GM23338 (cell line): ENCODE measurements at places on chromosomes 5 and 9.

DNA sequence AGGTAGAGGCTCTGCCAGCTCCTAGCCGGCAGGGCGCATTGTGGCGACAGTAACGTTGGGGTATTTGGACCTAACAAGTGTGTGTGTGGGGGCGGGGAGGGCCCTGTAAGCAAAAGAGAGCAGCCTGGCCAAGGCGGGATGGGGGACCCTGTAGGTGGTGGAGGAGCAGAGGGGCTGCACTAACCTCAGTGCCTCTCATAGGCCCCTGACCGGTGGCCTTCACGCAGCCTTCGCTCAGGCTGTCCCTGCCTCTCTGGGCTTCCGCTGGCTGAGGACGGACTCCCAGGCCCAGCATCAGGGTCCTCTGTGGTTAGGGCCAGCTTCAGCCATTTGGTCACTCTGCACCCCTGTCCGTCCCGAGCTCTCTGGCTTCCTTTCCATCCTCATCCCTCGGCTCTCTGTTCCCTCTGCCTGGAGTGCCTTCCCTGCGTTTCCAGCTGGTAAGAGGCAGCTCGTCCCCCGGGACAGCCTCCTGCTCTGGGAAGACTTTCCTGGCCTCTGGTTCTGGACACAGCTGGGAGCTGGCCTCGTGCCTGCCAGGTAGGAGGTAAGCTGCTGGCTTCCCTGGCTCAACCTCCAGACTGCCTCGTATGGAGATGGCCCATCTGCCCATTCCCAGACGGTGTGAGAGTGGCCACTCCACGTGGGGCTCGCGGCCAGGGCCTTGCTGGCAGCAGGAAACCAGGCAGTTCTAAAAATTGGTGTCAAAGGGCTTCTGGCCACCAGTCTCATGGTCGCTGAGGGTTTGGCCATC, 39.3 kb upstream of the PHYKPL start:
- no peak for DNase-seq

DNA sequence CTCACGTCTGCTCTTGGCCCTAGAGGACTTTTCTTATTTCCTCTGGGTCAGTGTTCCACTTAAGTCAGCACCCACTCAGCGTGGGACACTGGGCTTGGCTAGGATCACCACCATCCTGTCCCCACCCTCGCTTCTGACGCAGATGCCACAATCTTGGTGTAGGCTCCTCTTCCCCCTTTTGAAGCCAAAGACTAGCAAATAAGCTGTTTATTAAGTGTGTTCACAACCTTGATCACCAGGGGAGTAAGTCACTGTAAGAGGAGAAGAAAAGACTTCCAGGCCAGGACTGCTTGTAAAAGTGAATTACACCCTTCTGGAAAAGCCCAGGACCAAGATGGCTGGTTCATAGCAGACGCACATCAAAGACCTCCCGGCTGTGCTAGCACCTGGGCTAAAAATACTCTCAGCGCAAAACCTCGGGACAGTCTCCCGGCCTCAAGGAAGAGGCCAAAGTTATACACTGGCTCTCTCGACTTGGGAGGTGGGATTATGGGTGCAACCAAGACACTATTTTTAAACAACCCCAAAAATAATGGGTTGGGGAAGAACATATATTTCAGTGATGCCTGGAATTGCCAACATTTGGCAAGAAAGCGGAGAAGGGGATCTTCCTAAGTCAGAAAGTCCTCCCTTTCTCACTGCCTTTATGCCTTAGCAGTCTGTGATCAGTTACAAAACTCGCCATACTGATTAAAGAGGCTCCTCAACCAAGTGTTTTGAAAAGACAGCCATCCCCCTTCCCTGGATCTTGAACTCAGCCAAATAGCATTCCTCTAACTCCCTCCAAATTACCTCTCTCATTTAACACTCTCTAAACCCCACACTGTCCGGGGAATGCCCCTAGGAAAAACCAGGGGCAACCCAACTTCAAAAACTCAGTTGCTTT, 69.4 kb downstream of the RAPGEF1 start:
- DNase-seq: no peak

DNA sequence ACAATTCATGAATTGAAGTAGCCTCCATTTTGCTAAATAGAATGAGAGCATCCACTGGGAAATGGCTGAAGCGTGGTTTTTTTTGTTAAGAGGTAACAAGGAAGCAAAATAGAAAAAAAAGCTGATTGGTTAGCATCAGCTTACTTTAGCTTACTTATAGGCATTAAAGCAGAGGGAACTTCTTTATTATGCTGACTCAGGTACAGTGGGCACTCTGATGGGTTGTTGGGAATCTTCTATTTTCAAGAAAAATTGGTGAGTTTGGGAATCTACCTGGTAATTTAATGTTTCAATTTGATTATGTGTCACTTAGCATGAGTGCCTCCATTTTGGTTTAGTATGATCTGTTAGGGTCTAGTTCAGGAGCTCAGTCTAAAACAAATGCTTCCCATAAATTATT, 289.6 kb downstream of the ANXA1 start:
- DNase-seq: no peak

DNA sequence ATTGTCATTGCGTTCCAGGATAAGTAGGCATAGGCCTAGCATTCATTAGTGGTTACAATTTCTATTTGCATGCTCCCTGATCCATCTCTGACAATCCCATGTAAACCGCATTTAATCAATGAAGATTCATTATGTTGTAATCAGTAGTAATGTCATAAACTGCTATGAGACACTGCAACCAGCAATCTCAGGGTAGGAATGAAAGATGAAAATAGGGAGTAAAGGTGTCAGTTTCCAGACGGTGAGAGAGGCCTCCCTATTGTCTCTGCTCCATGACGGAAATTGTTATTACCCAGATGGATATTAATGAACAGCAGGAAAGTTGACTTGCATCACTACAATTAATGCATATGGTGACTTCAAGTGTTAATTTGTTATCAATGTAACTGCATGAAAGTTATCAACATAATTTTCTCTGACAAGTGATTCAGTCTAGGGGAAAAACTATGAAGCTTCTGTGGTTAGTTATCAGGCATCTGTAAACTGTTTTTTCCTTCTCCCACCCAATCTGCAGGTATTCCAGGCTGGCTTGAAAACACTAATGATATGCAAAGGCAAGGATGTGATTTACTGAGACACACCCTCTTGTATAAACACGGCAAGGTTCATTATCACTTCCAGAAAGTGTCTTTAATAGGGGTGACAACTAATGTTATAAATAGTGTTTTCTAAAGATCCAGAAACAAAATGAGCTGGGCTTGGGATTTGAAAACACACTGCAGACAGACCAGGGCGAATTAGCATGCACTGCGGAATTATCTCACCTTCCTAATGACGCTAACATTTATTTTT, 73.5 kb downstream of the ZNF622 start:
- DNase-seq: no peak
